Posterior vena cava (tissue), 2 donors: ENCODE measurements at places on chromosomes 5 and 9.

DNA sequence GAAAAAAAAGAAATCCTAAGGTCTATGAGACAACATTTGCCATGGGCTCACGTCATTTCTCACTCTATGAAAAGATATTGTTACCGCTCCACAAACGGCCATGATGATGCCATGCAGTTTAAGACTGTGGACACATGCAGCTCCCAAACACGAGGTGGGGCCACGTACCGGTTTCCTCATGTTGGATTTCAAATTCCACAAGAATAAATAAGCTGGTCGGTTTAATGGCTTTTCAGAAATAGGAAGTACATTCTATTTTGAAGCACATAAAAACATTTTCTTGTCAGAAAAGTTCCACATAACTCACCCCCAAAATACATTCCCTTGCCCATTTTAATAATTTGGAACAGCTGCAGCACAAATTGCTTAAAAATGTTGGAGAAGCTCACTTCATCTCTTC is 130.6 kb downstream of the MYO10 start:
- no peak for DNase-seq

- DNase-seq: no peak
Measured at GRCh38 chr9:7095058-7095457, 337.3 kb downstream of the KDM4C start.

DNA sequence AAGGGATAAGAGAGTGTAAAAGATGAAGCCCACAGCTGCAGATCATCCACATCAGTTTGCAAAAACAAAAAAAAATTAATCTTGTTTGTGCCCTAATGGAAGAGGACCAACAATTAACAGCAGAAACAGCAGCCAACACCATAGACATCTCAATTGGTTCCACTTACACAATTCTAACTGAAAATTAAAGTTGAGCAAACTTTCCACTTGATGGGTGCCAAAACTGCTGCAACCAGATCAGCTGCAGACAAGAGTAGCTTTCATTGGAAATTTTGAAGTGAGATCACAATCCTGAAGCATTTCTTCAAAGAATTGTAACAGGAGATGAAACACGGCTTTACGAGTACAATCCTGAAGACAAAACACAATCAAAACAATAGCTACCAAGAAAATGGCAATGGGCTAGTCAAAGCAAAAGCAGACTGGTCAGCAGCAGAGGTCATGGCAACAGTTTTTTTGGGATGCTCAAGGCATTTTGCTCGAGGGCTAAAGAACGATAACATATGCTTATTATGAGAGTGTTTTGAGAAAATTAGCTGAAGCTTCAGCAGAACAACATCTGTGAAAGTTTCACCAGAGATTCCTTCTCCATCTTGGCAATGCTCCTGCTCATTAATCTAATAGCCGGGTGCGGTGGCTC is 4.1 kb upstream of the RBM27 start:
- DNase-seq: no peak

DNA sequence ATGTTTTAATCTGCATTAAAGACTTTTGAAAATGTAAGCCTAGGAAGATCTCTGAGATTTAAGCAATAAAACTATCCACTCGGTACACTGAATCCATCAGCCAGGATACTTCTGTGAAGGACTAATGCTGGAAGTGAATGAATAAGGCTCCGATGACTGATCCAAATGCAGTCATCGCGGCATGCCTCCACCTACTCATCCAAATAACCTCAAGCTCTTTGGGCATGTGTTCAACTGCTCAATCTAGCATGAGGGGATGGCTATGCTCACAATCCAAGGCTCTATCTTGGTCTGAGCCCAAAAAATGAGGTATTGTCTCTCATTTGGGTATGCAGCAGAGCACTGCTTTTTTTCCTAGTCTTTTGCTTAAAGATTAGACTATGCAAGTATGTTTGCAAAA is 19.2 kb downstream of the MARCHF3 start:
- no peak for DNase-seq

- DNase-seq: no peak
Measured at GRCh38 chr9:127349483-127350113, 47.4 kb upstream of the SLC2A8 start.

DNA sequence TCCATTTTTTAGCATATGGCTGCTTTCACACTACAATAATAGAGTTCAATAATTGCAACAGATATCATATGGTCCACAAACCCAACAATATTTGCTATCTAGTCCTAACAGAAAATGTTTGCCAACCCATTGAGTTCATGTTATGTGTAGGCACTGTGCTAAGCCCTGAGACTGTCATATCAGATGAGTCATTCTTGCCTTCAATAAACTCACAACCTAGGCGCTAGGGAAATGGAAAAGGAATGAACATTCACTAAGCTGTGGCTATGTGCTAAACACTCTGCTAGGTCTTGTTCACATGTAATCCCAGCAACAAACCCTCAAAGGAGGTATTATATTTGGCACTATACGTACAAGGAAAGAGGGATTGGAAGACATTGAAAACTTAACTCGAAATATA is 8.4 kb upstream of the TIMD4 start:
- no peak for DNase-seq

GRCh38 chr5:149800633-149801032 is 70.5 kb downstream of the PPARGC1B start:
- no peak for DNase-seq
